ENCODE measurements at places on chromosomes 13 and 19.

DNA sequence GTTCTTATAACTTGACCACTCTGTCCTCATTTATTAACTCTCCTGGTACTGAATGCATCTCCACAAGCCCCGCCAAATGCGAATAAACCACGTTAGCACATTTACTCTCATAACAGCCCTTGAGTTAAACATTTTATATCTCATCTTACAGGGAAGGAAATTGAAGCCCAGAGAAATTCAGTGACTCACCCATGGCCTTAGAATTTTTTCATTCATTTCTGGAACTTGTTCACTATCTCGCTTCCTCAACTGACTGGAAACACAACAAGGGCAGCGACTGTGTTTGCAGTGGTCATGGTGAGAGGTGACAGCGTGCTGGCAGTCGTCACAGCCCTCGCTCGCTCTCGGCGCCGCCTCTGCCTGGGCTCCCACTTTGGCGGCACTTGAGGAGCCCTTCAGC lies 39.5 kb downstream of the SERP2 start:
- no peak for DNase-seq

GRCh38 chr13:112782429-112783010 lies 92.7 kb downstream of the ATP11A start:
- no peak for DNase-seq

DNA sequence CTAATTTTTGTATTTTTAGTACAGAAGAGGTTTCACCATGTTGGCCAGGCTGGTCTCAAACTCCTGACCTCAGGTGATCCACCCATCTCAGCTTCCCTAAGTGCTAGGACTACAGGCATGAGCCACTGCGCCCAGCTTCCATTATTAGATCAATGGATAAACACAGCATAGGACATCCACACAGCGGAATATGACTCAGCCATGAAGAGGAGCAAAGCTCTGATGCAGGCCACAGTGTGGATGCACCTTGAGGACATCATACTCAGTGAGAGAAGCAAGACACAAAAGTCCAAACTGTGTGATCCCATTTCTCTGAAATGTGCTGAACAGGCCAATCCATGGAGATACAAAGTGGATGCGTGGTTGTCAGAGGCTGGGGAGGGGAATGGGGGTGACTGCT lies 4.9 kb upstream of the ZBTB7A start:
- no peak for DNase-seq

- peak; percentile 7 for DNase-seq
Observed at GRCh38 chr13:22454586-22454985, 726.2 kb upstream of the SGCG start.

GRCh38 chr19:51325161-51325976 lies 13.9 kb downstream of the IGLON5 start:
- DNase-seq: no peak

GRCh38 chr13:37927561-37927960 lies 58.0 kb upstream of the TRPC4 start:
- no peak for DNase-seq

GRCh38 chr13:114140906-114141250 lies 8.5 kb upstream of the RASA3 start:
- no peak for DNase-seq

- DNase-seq: peak; percentile 30
Observed at GRCh38 chr13:50678464-50679162, 164.9 kb downstream of the DLEU7 start.

GRCh38 chr19:5360003-5360780 lies 19.6 kb upstream of the PTPRS start:
- peak; percentile 15 for DNase-seq

DNA sequence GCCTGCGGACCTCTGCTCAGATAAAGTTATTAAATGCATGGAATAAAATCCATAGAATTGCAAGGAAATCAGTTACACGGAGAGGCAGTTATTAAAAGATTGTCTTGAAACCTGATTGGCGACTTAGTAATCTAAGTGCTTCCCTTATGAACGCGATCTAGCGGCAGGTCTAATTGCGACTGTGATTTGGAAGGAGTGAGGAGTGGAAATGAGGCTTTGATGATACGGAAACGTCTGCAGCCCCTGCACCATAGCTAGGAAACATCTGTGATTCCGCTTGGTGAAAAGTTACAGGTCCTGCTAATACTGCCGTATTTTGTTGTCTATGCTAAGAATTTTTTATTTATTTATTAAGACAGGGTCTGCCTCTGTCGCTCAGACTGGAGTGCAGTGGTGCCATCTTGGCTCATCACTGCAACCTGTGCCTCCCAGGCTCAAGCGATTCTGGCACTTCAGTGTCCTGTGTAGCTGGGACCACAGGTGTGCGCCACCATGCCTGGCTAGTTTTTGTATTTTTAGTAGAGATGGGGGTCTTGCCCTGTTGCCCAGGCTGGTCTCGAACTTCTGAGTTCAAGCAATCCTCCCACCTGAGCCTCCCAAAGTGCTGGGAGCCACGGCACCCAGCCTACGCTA lies 887 bp downstream of the NDUFS7 start:
- no peak for DNase-seq

DNA sequence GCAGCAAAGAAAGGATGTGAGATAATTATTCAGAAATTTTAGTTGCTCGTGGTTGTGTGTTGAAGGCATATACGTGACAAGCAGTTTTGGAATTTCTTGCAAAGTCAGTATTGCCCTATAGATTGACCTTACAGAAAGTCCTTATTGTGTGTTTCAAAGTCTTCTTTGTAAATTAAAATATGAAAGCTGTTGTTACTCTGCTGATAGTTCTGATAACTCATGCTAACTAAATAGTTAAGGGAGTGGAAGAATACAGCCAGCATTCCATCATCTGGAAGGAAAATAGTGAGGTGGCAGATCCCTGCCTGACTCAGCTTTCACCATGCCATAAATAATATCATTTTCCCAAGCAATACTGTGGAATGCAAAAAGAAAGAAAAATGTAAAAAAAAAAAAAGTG lies 27.2 kb downstream of the WASF3 start:
- DNase-seq: no peak

- peak; percentile 2 for DNase-seq
Observed at GRCh38 chr13:25733001-25733491, 318.8 kb downstream of the SHISA2 start.

DNA sequence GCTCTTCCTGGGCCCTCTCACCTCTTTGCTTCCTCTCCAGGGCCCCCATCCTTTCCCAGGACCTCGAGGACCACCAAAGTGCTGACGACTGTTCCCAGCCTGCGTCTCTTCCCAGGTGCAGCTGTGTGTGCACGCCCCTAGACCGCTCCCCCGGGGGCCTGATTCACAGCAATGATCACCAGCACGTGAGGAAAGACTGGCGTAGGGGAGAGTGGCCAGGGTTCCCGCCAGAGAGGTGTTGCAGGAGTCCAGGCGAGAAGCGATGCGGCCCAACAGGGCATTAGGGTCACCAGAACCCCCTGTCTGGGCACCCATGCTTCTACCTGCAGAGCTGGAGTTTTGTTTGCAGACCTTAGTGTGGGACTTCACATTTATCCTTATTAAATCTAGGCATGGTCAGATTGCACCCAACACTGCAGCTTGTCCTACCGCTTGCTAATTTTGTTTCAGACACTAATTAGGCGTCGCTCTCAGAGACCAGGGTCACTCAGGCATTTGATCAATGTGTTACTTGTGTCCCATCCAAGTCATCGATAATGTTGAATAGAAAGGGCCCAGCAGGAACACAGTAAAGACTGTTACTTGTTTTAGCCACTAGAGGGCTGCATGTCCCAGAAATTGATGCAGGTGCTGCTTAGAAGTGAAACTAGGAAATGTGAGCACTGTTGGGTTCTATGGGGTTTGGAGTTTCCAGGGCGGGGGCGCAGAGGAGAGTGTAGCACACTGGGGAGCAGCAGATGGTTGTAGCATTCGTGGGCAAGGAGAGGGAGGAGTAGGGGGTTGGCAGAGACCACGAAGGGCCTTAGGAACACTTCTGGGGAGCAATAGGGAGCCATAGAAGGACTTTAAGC lies 53.2 kb downstream of the CDADC1 start:
- peak; percentile 81 for DNase-seq

DNA sequence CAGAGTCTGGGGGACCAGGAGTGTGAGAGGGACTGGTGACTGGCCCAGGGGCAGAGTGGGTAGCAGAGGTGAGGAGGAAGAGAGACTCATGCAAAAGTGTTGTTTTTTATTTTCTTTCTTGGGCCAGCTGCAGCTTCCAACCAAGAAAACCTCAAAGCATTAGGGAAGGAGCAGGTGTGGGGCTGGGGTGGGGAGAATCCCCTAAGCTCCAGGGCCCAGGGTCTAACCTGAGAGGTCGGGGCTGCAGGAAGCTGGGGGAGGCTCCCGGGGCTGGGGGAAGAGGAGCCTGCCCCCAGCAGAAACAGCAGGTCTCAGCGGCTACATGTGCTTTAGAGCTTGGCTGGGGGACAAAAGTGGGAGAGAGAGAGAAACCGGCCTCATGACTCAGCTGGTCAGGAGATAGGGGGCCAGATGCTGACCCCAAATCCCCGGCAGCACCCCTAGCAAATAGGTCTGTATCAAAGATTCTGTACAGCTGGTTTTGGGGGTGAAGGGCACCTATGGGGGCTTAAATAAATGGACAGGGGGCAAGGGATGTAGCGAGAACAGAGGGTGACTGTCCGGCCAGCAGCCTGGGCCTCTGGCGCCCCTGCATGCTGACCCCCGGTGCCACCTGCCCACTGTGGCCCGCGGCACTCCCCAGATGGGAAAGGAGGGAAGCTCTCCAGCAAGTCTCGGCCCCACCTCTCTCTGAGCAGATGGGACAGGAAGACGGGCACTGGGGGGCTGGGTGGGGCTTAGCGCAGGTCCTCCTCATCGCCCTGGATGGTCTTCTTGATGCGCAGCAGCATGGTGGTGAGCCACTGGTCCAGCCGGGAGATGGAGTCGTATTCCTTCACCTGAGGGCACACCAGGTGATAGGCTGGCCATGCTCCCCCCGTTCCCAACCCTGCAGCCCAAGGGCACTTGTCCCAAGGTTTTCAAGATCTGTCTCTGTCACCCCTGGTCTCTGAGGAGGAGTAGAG lies 3.8 kb upstream of the KPTN start:
- DNase-seq: no peak

DNA sequence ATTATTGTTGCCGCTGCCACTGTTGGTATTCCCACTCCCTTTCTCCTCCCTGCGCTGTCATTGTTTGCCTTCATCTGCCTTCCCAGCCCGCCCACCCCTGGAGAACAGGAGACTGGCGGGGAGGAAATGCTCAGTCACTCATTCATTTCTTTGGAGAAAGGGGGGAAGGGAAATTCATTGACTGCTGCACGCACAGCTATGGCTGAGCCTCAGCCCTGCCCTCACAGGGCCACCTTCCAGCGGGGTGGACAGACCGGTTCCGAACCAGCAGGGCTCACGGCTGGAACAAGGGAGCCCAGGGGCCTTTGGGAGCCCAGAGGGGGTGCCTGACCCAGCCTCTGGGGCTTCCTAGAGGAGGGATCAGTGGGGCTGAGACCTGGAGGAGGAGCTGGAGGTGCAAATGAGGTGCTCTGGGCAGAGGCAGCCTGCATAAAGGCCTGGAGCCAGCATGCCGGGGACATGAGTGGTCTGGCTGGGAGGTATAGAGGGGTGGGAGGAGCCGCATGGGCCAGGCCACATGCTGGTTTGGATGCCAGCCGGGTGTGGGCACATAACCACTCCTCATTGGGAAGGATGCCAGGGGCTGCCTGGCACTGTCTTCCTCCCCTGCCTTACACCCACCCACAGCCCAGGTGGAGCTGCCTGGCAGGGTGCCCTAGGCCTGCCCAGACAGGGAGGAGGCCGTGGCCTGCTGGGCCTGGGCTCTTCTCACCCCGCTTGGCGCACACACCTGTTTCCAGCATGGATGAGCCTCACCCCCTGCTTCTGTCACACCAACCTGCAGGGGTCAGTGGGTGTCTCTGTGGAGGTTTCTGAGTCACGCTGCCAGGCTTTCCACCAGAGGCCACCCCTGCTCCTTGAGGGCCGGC lies 26.8 kb downstream of the PPP5C start:
- DNase-seq: peak; percentile 69

GRCh38 chr19:57583521-57584416 lies at the start of gene ZIK1:
ZIK1 (plus strand) TSS chr19:57584145; CDS start chr19:57584357, 212 bp downstream.
- DNase-seq: no peak

DNA sequence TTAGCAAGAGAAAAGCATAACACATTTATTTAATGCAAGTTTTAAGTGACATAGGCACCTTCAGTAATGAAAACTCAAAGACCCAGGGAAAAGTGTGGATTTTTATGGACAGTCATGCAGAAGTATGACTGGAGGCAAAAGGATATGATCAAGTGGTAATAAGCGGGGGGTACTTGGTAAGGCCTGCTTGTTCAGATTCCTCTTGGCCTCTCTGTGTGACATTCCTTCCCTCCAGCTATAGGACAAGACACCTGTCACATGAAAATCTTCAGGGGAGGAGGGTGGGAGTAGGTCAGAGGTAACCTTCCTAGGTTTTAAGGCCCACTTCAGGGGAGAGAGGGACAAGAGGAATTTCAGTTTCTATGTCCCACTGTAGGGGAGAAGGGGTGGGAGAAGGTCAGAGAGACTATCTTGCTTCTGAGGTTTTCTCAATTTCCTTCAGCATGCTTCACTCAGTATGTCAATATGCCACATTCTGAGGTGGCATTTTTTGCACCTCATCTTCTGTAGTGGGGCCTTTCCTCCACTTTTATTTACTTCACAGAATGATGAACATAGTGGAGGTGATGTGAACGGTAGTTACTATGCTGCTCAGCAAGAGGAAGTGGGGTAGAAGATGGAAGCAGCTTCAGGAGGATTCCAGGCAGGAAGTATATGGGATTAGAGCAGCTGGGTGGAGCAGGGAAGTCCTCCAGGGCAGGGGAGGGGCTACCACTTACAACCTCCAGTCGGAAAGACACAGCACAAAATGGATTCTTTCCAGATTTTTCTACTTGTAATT lies 73.2 kb upstream of the RFC3 start:
- no peak for DNase-seq

DNA sequence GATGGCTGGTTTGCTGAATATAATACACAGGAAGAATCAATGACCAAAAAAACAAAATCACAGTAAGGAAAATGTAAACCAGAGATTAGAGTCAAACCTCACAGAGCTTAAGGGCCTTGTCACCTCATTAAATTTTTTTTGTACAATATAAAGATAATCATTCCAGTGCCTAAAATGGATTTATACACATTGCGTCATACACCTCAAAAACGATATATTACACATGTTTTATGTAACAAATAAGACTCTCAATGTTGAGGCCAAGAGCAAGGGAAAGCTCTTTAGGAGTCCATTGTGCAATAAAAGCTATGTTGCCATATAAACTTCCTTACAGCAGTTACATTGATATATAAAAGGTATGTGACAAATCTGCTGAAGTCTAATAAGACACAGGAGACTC lies 856.7 kb upstream of the SLITRK1 start:
- no peak for DNase-seq

GRCh38 chr19:5926641-5927440 lies 12.8 kb downstream of the CAPS start:
- no peak for DNase-seq

- DNase-seq: no peak
Observed at GRCh38 chr19:33240181-33240771, 14.6 kb upstream of the SLC7A10 start.
